ENCODE measurements at places on chromosomes 16 and 17.

DNA sequence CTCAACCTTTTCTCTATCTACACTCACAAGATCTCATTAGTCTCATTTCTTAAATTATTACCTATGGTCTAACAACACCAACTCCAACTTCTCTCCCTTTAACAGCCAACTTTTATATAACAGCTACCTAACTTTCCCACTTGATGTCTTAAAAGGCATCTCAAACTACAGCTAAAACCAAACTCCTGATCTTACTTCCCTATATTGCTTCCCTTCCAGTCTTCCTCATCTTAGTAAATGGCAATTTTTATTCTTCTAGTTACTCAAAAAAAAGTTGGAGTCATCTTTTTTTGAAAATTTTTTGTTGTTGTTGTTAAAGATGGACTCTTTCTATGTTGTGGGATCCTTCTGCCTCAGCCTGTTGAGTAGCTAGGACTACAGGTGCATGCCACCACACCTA, 15.3 kb downstream of the SRR start:
- no peak for DNase-seq

DNA sequence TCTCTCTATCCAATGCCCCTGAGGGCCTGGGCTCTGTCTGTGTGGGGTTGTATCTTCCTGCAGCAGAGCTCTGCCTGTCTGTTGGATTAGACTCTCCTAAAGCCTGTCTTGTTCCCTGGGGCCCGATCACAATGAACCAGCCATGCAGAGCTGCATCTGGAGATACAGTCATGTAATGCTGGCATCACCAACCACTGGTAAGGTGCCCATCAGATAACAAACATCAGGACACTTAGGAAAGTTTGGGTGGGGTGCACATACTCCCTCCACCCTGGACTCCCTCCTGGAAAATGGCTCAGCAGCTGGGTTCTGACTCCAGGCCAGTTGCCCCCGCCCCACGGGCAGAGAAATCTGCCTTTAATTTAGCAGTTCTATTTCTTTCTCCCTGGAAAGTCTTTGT, 61.3 kb upstream of the BRD7 start:
- no peak for DNase-seq

DNA sequence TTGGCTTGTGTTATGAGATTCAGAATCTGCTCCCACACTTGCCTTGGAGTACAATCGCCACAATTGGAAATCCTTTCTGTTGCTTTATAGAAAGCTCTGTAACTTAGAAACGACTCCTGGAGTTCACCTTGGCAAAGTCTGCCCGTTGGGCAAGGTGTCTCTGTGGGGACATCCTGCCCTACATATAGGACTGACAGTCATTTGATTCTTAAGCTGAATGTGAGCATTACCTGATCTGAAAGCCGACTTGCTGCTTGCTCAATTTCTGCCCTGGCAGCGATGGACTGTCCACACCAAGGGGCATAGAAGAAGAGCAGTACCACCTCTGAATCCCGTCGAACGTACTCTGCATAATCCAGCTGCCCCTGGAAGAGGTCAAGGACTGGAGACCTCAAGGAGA, 6.9 kb downstream of the TXNDC11 start:
- no peak for DNase-seq

DNA sequence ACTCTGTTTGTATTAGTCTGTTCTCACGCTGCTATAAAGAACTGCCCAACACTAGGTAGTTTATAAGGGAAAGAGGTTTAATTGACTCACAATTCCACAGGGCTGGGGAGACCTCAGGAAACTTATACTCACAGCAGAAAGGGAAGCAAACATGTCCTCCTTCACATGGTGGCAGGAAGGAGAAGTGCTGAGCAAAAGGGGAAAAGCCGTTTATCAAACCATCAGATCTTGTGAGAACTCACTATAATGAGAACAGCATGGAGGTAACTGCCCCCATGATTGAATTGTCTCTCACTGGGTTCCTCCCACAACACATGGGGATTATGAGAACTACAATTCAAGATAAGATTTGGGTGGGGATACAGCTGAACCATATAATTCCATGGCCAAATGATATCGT, 30.9 kb downstream of the ABCC1 start:
- DNase-seq, result no peak

GRCh38 chr17:9763643-9764042, 27.7 kb downstream of the DHRS7C start:
- no peak for DNase-seq

DNA sequence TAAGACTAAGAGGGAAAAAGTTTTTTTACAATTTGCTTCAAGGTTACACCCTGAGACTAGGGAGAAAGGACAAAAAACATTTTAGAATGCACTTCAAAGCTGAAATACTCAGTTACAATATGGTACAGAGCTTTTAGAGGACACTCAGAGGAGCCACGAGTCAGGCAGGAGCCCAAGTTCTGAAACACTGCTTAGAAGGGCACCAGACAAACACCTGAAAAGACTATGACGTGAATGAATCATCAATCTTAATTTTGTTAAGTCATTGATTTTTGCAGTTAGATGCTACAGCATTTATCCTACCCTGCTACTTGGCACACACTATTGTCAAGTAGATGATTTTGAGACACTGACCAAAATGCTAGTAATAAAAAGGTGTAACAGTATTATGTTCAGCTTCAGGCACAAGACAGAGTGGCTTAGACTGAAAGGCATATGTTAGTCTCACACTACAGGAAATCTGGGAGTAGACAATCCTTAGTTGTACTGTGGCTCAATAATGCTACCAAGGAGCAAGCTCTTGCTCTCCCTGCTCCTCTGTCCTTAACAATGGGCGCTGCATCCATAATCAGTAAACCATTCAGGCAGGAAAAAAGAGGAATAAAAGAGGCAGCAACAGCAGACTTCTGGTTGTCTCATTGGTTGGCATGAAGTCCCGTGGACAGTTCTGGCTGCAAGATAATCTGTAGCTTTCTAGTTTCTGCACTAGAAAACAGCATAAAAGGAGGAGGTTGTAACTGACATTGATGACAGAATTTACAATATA, 151.8 kb downstream of the ABCA8 start:
- no peak for DNase-seq

GRCh38 chr17:67244431-67245072, 444 bp downstream of the HELZ start:
- no peak for DNase-seq

DNA sequence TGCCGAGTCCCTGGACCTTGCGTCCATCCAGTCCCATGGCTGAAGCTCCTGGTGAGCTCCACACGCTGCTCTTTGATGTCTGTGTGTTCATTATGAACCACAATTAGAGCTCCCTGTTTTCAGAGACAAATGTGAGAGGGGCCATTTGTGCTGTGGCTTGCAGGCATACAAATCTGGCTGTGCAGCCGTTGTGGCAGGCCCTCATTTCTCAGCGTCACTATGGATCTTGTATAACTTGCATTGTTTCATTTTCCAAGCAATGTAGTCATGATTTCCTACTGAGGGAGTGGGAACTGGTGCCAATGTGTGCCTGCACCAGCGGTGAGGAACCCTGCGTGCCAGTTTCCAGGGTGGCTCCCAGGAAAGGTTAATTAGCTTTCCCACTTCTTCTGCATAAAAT, 542.6 kb downstream of the TMEM114 start:
- no peak for DNase-seq

- peak; percentile 74 for DNase-seq
Measured at GRCh38 chr17:44820631-44821212, 9.4 kb downstream of the GJC1 start.

DNA sequence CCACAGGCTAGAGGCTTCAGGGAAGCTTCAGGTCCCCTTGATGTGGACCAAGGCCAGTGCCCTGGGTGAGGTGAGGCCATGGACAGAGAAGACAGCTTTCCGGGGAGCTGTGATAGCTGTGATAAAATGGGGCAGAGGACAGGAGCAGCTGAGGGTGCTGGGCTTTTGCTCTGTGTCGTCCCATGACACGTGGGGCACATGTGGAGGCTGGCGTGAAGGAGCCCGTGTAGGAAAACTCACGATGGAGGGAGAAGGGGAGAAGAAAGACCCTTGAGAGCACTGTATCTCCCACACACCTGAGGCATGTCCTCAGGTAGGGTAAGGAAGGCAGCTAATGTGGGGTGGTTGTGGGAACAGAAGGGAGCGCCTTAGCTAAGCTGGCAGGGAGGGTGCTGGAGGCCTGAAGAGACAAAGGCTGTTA, 21.3 kb downstream of the B9D1 start:
- DNase-seq, result no peak

DNA sequence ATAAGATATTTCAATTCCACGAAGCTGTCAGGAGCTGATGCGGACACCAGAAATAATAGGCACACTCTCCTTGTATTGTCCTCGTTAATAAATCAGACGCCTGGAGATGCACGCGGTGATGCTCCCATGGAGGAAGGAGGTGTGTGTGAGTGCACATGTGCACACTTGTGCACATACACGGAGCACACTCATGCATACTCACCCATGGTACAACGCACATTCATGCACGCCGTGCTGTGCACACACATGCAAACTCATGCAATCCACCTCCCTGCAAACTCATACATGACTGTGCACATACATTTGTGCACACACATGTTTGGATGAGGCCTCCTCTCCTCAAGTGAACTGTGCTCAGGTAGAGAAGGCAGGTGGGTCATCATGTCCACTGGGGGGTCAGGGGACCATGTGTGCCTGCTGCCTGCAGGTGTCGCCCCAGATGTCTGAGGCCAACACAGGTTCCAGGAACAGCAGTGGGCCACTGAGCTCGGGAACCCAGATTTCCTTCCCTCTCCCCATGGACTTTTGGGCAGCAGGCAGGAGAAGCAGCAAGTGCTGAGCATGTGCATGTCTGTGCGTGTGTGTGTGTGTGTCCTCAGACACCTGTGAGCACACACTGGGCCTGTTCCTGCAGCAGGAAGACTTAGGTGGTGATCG, 165.3 kb downstream of the SDK2 start:
- DNase-seq, result no peak

GRCh38 chr17:7852262-7852670, 2.6 kb upstream of the TMEM88 start:
- no peak for DNase-seq

- no peak for DNase-seq
Measured at GRCh38 chr17:72077326-72077960, 43.4 kb upstream of the SOX9 start.

DNA sequence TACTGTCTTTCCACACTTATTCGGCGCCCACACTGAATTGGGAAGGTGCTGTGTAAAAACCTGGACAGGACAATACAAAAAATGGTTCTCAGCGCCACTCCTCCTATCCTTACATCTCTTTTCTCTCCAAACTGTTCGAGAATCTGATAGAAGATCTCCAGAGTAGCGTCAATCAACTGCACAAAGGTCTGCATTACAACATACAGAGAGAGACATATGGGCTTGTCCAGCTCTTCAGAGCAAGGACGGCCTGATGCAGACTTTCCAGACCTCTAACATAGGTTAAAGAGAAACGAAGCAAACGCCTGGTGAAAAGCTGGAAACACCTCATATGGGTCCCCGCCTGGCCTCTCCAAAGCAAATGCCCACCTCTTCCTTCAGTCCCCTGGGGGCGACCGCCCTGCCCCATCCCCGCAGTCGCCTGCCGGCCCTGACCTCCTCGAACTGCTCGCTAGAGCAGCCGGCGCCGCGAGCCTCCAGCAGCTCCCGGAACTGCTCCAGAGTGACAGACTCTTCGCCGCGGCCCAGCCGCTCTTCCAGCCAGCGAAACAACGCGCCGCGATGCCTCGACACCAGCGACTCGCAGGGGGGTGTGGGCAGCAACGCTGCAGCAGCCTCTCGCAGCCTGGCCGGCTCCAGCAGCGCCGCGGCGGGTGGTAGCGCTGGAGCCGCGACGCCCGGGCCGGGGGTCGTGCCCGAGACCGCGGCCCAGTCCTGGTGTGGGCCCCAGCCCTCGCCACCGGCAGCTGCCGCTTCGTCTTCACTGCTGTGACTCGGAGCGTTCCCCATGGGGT, 526 bp downstream of the ZZEF1 start:
- no peak for DNase-seq

- DNase-seq, result no peak
Measured at GRCh38 chr16:5383737-5384136, 286.1 kb upstream of the EEF2KMT start.

DNA sequence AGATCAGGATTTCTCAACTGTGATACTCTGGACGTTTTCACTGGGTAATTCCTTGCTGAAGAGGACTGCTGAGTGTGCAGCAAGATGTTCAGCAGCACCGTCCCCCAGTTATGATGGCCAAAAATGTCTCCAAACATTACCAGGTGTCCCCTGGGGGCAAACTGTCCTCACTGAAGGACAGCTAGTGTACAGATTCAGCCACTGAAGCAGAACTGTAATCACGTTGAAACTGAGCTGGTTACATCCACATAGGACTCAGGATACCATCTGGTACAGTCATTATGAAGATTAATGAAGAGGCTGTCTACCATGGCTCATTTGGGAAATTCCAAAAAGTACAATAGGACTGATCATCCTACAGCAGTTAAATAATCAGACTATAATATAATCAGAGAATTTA, 43.3 kb upstream of the GINS3 start:
- no peak for DNase-seq

DNA sequence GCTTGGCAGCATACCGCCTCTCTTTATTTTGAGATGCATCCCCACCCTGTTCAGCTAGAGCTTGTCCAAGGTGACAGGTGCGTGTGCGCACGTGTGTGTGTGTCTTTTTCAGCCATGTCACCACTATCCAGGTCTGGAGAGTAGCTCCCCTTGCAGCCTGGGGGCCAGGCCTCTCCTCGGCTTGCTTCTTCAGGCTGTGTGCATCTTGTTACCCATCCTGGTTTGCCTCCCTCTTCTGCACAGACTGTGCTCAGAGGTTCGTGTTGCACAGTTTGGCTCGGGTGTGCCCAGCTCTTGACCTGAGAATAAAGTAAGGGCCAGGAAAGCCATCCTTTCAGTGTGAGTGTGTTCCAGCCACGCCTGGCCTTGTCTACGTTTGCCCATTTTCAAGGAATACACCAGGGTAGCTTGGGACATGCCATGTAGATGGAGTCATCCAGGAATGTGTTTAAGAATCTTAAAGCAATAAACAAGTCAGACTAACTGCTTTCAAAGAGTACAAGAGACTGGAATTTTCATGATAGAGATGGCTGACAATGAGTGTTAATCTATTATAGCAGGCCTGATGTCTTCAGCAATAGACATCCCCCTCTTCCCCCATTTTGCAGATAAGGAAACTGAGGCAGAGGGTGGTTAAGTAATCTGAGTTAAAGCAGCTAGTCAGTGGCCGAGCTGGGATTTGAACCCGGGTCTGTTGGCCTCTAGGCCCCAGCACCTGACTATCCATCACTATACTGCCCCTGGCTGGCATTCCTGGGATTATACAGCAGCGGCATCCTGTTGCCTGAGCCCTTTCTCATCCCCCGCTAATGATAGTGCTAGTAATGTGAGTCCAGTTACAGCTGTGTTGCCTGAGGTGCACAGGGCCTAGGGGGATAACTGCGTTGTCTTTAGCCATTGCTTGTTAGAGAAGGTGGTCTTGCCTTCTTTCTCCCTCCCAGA, 77.9 kb downstream of the KSR1 start:
- peak; percentile 88 for DNase-seq

GRCh38 chr16:27214084-27214961, 11.0 kb downstream of the KDM8 start:
- no peak for DNase-seq

Data from fibroblast of gingiva (primary cell).